ENCODE measurements at places on chromosomes 3 and 15.

DNA sequence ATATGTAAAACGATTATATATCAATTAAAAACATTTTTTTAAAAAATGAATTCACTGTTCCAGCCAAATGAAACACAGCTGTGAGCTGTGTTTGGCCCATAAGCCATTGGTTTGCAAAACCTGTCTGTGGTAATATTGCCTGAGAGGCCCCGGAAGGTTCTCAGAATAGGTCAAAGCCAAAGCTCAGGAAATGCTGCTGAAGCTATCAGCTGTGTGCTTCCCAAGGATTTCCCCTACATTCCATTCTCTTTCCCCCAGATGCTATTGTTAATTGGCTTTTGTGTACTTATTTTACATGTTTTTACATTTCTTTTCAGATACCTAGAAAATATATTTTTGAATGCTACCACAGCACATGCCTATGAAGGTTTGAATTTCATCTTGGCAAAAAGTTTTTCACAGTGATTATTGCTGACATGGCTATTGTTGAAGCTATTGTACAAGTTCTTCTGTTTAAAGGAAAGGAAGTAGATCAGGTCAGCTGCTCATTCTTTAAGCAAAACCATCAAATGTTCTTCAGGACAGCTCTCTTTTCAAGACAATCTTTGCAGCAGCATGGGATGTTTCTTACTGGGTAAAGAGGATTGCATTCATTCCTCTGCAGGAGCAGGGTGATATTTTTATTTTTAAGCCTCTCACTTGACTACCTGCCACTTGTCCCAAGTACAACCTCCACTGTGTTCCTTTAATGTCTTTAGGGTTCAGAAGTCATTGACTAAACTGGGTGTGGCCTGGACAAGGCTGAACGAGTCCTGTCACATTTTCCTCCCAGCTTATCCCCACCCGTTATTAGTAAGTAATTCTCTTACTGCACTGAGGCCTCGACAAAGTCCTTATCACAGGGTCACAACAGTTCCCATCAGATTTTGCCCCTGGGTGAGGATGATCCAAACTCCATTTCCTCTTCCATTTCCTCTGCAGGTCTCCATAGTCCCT, 26.3 kb upstream of the BNC1 start:
- DNase-seq = no peak

GRCh38 chr15:61038387-61038786, 190.7 kb downstream of the RORA start:
- peak; percentile 42 for DNase-seq

- no peak for DNase-seq
Measured at GRCh38 chr3:43307226-43307625, 20.9 kb downstream of the SNRK start.

- DNase-seq = no peak
Measured at GRCh38 chr3:122025296-122025695, 3.2 kb upstream of the ILDR1 start.

- no peak for DNase-seq
Measured at GRCh38 chr3:112350018-112350810, 17.3 kb downstream of the CD200 start.

- no peak for DNase-seq
Measured at GRCh38 chr15:91974321-91974720, 120.8 kb downstream of the SLCO3A1 start.

GRCh38 chr15:27077790-27078189, 106.8 kb downstream of the GABRG3 start:
- no peak for DNase-seq

GRCh38 chr3:54841471-54841870, 86.4 kb downstream of the LRTM1 start:
- DNase-seq = no peak

All from fibroblast of the conjunctiva (primary cell).